ENCODE measurements at places on chromosomes 1 and 21.
A peak's percentile ranks its signal among the peaks of the same experiment; 100 is the strongest.

GRCh38 chr21:31409831-31410487 is 65.9 kb upstream of the TIAM1 start:
- DNase-seq = no peak

- no peak for DNase-seq
These were observed 161.7 kb downstream of the SIPA1L2 start for GRCh38 chr1:232468249-232468648.

DNA sequence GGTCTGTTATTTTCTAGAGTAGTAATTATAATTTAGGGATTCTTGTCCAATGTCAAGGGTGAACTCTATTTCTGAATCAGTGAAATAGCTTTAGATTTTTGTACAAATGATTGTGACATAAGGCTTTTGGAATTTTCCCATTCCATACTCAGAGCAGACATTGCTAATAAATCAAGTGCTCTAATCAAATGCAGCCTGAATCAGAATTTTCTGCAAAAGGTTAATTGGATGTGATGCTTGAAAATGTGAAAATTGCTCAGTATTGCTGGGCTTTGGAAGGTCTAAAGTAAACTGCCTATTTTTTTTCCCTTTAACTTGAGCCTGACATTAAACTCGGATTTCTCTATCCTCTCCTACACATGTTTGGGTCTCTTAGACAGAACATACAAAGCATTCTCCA is 23.2 kb downstream of the SGIP1 start:
- DNase-seq = no peak

DNA sequence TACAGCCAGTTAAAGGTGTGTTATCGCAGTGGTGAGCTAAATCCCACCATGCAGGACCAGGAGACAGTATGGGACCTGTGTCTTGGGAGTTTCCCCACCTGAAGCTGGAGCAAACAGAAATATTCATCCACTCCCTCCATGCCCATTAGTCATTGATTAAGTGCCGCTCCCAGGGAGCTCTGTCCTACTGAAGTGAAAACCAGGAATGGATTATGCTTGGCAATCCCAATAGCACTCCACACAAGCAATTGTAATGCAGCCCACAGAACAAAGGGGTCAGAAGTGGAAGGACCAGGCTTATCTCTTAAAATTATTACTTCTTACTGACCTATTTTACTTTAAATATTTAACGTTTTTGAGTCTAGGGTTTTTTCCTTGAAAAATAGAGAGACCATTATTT is 1005.4 kb downstream of the ADGRL2 start:
- DNase-seq = no peak

DNA sequence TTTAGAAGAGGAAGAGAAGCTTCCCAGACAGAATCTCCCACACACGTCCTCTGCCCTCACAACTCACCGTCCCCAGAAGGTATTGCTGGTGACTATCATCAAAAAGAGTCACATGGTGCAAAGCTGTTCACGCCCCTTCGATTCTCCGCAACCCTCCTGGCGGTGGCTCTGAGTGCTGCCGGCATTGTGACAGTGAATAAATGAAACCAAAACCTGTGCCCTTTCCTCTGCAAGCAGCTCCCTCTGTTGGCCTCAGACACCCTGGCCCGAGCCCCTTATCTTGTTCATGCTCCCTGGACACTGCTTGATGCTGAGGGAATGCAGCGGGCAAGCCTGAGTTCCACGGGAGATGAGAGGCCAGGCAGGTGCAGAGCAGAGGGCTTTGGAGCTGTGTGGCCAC is 510.3 kb downstream of the NPHP4 start:
- DNase-seq = peak; percentile 17

GRCh38 chr1:54459726-54460191 is 53.6 kb upstream of the SSBP3 start:
- DNase-seq = no peak

DNA sequence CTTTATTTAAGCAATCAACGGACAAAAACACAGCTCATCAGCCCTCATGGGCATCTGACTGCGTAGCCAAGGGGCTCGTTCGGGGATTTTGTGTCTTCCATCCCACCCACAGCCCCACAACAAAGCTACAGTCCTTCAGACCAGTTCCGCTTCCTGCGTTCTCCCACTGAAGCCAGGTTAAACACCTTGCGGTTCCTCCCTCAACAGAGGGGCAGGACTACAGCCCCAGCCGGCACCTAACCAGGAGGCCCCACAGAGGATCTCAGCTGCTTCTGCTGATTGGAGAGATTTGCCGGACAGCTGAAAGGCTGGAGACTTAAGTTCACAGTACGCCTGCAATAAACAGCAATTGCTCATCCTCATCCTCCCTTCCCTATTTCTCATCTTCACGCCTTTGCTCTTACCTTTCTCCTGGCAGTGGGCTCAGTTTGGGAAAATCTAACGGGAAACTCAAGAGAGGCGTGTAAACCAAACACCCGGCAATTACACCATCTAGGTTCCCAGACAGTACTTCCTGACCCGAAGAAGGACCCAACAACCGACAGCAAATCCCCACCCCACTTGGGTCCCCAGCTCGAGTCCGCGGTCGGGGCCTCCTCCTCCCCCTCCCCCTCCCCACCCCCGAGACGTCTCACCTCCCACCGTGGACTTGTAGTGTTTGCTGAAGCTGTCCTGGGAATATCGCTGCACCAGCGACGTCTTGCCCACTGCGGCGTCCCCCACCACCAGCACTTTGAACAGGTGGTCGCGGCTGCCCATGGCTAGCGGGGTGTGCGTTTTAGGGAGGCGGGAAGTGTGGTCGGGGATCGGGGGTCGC is 876 bp downstream of the RAB29 start:
- DNase-seq = peak; percentile 38

- DNase-seq = no peak
These were observed 1.8 kb upstream of the FCRL6 start for GRCh38 chr1:159800177-159800930.

- DNase-seq = no peak
These were observed 3.3 kb downstream of the NCMAP start for GRCh38 chr1:24558902-24559791.

- no peak for DNase-seq
These were observed at the start of gene MROH7 for GRCh38 chr1:54640863-54641836. TSS of gene MROH7 (plus strand) at chr1:54641786. CDS start at chr1:54652927, 11,141 bp downstream.

- peak; percentile 84 for DNase-seq
These were observed 161.2 kb downstream of the RUNX1 start for GRCh38 chr21:34887725-34888568.

DNA sequence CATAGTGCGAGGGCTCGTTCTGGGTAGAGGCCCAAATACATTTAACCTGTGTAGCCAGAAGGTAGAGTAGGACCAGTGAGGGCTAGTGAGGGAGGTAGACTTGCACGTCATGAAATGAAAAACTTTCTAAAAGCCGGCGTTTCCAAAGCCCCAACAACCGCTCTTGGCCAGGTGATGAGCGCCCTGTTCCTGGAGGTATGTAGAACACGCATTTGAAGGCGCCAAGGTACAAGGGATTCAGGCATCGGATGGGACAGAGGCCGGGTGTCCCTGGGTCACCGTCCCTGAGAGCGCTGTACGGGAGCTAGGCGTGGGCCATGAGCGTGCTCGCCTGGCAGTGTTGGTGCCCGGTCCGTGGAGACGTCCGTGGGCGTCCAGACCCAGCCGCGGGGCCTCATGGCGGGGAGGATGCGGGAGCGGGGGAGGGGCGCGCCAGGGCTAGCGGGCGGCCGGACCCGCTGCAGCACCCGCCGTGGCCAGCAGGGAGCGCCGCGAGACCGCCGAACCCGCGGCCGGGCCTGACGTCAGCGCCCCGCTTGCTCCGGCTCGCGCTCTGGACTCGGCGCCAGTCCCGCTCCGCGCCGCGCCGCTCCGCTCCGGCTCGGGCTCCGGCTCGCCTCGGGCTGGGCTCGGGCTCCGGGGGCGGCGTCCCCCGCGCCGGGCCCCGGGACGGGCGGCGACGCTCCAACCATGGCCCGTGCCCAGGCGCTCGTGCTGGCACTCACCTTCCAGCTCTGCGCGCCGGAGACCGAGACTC is at the start of gene PTPRU:
Gene PTPRU (plus strand): TSS at position 568 of the 757 bp plus-strand sequence. CDS start 123 bp downstream, at position 691.
- DNase-seq = peak; percentile 76

- no peak for DNase-seq
These were observed 1.8 kb downstream of the NTNG1 start for GRCh38 chr1:107142666-107143065.

- no peak for DNase-seq
These were observed 28.0 kb downstream of the MACO1 start for GRCh38 chr1:25458541-25459298.

GRCh38 chr1:161127649-161128048 is 4.8 kb downstream of the DEDD start:
- no peak for DNase-seq

DNA sequence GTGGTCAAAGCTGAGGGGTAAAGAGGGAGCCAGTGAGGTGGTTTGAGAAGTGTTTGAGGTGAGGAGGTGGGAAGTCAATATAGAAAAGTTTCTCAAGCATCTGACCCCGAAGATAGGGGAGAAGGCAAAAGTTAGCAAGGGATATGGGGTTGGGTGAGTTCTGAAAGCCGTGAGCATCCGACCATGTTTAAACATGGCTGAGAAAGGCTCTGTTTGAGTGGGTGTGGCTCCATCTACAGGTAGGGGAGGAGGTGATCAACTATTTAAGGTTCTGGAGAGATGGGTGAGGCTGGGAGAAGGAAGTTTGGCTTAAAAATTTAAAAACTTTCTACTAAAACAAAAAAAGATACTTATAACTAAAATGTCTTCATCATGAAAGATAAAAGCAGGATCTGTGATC is 273.8 kb downstream of the KCNJ6 start:
- DNase-seq = no peak

GRCh38 chr1:154682254-154682653 is 74.3 kb upstream of the ADAR start:
- DNase-seq = no peak

DNA sequence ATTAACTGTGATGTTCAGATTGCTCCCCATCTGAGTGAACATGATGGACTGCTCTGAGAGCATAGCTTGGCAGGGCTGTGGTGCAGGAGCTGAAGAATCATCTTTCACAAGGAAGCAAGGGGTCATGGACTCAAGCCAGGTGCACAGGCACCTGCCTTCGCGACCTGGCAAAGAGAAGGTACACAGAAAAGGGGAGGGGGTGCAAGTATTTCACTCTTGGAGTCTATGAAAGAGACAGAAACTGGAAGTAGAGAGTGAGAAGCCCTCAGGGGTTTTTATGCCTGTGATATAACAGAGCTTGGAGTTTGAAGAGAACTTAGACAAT is 232.6 kb upstream of the PLXNA2 start:
- no peak for DNase-seq

DNA sequence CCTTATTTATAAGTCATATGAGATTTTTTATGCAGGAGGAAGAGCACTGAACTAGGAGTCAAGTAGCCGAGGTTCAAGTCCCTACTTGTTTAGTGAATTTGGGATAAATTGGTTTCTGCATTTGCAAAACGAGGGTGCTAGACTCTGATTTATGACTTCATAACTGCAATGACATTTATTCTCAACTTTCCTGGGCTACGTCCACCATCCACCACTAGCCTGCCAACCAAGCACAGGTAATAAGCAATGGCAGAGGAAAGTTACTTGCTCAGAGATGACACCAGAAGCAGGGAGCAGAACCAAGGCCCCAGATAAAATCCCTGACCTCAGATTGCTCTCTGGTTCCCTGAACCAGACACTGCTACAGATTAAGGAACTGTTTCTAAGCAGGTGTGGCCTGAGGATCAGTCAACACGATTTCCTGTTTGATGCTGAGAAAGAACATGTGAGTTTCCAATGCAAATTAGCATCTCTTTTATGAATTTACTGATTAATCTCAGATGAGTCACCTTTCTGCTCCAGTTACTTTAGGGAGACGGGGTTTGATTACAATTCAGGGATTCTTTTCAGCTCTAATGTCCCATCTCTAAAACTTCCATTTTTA is 52.7 kb downstream of the PLPP3 start:
- DNase-seq = no peak

GRCh38 chr21:17089091-17089491 is 423.8 kb upstream of the CXADR start:
- DNase-seq = no peak
